ENCODE measurements at places on chromosomes 11 and 22.
A peak's percentile ranks its signal among the peaks of the same experiment; 100 is the strongest.

DNA sequence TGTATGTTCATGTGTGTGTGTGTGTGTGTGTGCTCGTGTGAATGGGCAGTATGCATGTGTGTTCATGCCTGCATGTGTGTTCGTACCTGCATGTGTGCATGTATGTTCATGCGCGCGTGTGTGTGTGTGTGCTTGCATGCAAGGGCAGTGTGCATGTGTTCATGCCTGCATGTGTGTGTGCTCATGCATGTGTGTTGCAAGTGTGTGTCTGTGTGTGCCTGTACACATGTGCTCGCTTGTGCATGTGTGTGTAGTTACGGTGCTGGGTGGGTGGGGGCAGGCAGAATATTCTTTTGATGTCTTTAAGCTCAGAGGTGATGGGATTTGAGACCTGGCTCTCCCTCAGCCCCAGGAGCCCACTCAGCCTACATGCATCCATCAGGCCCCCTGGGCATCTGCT, 822.1 kb downstream of the BRD1 start:
- no peak for DNase-seq

- peak; percentile 56 for DNase-seq
Measured at GRCh38 chr11:119254239-119254638, 48.1 kb downstream of the CBL start.

- DNase-seq, result no peak
Measured at GRCh38 chr11:19059833-19060232, 684 bp downstream of the MRGPRX2 start.

GRCh38 chr11:105148241-105148640, 8.7 kb upstream of the CARD18 start:
- no peak for DNase-seq

GRCh38 chr11:64068705-64069400, 33.1 kb downstream of the FLRT1 start:
- no peak for DNase-seq

Data from stimulated activated CD4-positive, alpha-beta T cell treated with anti-CD3 and anti-CD28 coated beads, Interleukin-4, amount 100 ng/mL, for 48 hours (primary cell).